Ovary (tissue), 10 donors: ENCODE measurements at places on chromosomes 3 and 15. TPM values are rescaled to one million over a fixed set of nuclear protein-coding genes. Genes with fewer than 3 reads are reported as not detected.
A peak's percentile ranks its signal among the peaks of the same experiment; 100 is the strongest.

- DNase-seq, result no peak
Measured at GRCh38 chr3:46393011-46393410, 13.9 kb downstream of the CCR5AS start.

DNA sequence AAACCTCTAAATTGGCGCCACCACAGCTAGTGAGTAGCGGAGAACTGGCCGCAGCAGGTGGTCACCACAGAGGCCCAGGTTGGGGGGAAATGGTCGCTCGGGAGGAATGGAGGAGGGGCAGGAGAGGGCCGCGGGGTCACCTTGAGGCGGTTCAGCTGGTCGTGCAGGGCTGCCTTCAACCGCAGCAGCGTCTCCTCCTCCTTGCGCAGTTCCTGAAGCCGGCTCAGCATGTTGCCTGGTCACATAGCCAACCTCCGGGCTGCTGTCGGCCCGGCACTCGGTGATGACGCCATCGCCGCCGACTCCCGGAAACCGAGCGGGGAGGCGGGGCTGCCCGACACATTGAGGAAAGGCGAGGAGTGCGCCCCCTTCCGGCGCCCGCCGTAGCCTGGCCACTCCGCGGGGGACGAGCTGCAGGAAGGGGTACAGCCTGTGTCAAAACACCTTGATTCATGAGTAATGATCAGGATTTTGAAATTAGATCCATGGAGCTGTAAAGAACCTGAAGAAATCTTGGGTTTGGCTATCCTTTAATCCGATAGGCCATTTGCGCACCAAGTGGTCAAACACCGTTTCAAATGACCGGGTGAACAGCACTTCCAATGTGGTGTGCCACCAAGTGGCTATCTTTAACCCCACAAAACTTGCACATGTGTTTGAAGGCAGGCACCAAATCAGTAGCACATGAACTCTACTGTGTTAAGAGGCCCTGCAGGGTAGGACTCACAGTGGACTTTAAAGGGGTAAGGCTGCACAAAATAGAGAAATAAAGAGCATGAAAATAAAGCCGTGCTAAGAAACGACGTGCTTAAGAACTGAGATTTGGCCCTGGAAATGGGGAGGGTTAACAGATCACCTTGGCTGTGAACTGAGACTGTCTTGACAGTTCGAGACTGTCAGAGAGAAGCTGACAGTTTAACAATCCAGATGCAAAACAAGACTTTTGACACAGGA lies at the start of gene SNAPC5:
Gene SNAPC5 (minus strand): TSS at position 261 of the 954 bp plus-strand sequence. CDS start 31 bp downstream, at position 230.
- DNase-seq, result peak; percentile 94

DNA sequence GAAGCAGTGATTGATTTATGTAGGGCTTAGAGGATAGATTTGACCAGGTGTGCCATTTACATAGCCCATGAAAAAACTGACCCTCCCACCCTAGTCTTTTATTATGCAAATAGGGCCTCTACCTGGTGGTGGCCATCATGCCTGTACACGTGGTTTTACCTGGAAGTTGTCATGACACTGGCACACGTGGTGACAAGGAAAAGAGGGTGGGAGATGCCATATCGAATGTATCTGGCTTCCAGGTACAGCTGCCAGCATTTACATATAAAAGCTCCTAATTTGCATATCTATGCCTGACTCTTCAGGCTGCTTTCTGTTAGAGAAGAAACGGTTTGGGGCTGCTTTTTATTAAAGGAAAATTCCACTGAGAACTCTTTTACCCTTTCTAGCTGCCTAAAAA lies 35.0 kb upstream of the DNAJC13 start:
- no peak for DNase-seq

- no peak for DNase-seq
Measured at GRCh38 chr3:123705488-123706285, 120.8 kb upstream of the HACD2 start.

GRCh38 chr3:180875124-180875698 lies 37.3 kb upstream of the FXR1 start:
- no peak for DNase-seq

GRCh38 chr3:142098964-142099363 lies 50.4 kb downstream of the TFDP2 start:
- DNase-seq, result no peak

GRCh38 chr3:117955196-117955595 lies 1079.5 kb downstream of the IGSF11 start:
- DNase-seq, result no peak

DNA sequence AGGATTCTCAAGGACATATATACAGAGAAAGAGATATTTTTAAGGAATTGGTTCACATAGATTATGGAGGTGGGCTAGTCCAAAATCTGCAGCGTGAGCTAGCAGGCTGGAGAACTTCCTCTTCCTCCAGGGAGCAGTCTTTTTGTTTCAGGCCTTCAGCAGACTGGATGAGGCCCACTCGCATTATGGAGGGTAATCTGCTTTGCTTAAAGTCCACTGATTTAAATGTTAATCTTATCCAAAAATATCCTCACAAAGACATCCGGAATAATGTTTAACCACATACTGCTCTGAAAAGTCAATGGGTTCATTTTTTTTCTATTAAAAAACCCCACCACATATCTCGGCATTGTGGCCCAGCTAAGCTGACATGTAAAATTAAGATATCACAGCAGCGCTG lies 22.2 kb upstream of the NRROS start:
- no peak for DNase-seq

DNA sequence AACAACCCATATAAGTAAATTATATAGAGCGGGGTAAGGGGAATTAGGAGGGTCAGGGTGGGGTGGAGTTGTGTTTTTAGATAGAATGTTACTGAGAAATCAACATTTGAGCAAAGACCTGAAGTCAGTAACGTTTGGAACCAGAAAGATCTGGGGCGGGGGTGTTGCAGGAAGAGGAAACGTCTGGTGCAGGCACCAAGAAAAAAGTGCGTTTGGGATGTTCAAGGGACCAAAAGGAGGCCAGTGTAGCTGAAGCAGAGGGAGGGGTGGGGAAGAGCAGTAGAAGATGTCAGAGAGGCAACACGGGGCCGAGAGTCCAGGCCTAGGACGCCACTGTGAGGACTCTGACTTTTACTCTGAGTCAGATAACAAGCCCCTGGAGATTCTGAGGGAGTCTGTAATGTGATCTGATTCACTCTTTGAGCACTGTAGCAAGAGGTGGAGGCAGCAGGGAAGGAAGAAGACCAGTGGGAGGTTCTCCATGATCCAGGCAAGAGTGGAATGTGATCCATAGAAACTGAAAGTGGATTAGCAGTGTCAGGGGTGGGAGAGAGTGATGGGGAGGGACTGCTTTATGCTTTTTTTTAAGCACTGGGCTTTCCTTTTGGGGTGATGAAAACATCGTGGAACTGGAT lies 179.3 kb upstream of the CHRM5 start:
- no peak for DNase-seq

DNA sequence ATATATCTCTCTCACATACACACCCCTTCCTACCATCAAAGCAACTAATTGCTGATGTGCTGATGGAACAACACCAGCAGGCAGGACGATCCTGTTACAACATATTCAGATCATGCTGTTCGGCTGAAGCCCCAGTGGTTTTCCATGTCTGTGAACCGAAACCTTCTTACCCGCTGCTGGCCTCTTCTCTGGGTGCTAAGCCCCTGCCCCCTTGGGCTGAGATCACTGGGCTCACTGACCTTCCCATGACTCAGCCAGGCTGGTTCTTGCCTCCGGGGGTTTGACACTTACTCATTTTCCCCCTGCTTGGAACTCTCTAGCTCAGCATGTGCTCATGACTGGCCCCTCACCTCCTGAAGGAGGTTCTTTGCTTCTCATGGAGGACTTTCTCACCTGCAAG lies 122.0 kb upstream of the RGMA start:
- DNase-seq, result no peak

GRCh38 chr3:128965818-128966217 lies 28.1 kb downstream of the CFAP92 start:
- DNase-seq, result no peak

GRCh38 chr15:48520376-48521155 lies 124.9 kb downstream of the FBN1 start:
- no peak for DNase-seq

DNA sequence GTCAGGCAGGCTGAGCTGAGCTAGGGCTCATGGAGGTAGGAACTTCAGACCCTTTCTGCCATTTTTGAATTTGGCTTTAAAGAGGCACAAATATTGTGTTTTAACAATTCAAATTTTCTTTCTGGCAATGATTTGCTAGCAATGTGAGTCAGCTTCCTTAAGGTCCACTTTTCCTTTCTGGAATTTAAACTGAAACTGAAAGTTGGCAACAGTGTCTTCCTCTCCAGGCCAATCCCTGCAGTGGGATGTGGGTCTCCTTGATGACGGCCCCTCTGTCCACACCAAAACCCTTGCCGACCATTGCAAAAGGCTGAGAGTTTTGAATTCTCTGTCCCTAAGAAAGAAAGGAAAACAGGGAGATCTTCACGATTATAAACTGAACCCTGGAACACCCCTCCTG lies 27.1 kb downstream of the RPSA start:
- no peak for DNase-seq

DNA sequence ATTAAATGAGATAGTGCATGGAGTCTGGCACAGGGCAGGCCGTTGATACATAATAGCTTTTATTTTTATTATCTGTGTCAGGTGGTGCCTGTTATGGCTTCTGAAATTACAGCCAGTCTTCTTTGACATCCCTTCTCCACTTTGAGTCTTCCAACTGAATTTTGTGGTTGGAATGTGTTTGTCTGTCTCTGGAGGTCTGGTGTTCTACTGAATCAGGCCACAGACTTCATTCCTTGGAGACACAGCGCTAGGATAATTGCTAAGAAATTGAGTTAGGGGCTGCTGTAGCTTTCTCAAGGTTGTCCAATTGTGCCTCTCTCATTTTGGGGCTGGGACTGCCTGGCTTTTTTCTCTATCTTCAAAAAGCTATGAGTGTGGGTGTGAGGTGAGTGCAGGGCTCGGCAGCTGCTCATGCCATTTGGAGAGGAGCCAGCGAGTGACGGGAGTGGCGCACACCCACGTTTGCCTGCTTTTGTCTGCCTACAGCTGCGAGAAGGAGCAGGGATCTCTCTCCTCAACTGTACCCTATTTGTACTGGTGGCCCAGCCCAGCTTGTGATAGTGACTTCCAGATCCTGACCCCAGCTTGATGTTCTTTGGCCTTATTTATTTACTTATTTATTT lies 49.8 kb upstream of the SYN2 start:
- DNase-seq, result peak; percentile 29

DNA sequence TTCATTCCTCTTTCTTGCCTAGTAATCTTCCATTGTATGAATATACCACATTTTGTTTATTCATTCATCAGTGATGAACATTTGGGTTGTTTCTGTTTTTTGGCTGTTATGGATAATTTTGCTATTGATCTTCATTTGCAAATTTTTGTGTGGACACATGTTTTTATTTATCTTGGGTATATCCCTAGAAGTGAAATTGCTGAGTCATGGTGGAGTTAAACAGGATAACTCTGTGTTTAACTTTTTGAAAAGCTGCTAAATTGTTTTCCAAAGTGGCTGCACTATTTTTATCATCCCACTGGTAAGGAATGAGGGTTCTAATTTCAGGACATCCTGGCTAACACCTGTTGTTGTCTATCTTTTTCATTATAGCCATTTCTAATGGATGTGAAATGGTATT lies 74.6 kb upstream of the ARL6 start:
- DNase-seq, result no peak

DNA sequence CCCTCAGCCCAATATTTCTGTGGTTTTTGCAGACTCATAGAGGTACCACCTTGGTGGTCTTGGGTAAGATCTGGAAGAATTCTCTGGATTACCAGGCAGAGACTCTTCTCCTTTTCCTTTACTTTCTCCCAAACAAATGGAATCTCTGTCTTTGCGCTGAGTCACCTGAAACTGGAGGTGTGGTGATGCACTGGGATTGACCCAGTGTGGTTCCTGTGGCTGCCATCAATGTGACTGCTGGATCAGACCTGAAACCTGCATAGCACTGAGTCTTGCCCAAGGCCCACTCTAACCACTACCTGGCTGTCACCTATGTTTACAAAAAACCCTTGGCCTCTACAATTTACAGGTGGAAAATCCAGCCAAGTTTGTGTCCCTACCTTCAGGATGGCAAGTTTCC lies 295.3 kb downstream of the RBMS3 start:
- DNase-seq, result no peak

DNA sequence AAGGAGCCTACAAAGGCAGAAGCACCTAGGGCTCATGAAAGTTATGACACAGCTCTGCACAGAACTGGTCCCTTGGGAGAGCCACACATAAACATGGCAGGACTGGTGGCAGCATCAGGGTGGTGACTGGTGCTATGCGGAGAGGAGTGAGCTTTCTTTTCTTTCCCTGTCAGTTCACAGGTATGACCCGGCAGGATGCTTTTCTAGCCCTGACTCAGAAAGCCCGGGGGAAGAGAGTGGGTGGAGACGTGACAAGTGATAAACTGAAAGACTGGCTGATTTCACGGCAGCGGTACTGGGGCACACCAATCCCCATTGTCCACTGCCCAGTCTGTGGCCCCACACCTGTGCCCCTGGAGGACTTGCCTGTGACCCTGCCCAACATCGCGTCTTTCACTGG lies 103.0 kb downstream of the LARS2 start:
- DNase-seq, result no peak

GRCh38 chr3:196996454-196997265 lies 28.0 kb upstream of the PIGZ start:
- DNase-seq, result no peak

DNA sequence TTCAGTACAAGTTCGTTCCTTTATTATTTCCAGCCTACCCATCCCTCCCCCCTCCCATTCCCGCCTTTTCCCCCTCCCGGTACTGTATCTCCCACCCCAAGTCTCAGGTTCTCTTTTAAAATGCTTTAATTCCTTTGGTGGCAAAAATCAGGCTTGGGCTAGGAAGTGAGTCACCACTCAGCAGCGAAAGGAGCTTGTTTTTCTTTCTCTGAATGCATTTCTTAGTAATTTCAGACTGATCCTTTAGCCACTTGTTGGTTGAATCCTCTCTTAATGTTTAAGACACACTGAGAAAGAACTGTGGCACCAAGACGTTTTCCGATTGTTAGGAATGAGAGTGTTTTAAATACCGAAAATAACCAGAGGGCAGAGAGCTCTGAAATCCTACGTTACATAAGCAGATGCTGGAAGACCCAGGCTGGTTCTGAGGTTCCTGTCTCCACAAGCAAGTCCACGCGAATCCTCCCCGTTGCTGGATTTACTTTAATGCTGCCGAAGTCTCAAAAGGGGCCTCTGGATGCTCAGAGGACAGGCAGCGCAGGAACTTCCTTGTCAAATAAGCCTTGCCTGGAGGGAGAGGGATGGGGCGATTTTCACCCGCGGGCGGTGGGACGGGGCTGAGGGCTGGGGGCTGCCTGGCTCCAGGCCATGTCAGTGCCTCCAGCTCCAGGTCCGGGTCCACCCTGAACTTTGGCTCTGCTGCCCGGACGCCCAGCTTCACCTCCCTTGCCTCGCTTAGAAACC lies 854 bp upstream of the COL8A1 start:
- DNase-seq, result peak; percentile 42

- DNase-seq, result peak; percentile 74
Measured at GRCh38 chr3:12286927-12287726, 1.7 kb upstream of the PPARG start.

Gene C3orf49
- not detected for polyA plus RNA-seq

Gene TCF12
- 59.1 TPM for polyA plus RNA-seq

Gene HTR3E
- not detected for polyA plus RNA-seq

Gene MITF
- polyA plus RNA-seq, result 13.6 TPM

Gene FBXW12
- polyA plus RNA-seq, result 0.33 TPM

Gene DCP1A
- polyA plus RNA-seq, result 11.5 TPM

Gene PRR20G
- not detected for polyA plus RNA-seq

Gene RHCG
- polyA plus RNA-seq, result not detected

Gene PPARG
- 41.4 TPM for polyA plus RNA-seq
